ENCODE measurements at places on chromosomes 7 and 10.

DNA sequence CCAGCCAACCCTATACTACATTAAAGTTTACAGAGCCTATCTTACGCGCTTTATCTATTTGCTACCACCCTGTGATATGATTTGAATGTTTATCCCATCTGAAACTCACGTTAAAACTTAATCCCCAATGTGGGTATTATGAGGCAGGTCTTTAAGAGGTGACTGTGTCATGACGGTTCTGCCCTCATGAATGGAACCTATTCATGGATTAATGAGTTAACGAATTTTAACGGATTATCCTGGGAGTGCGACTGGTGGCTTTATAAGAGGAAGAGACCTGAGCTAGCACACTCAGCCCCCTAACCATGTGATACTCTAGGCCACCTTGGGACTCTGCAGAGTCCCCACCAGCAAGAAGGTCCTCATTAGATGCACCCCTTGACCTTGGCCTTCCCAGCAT lies 37.8 kb downstream of the SRPK2 start:
- no peak for DNase-seq

GRCh38 chr10:71213761-71214440 lies 1.5 kb downstream of the UNC5B start:
- DNase-seq, result no peak

DNA sequence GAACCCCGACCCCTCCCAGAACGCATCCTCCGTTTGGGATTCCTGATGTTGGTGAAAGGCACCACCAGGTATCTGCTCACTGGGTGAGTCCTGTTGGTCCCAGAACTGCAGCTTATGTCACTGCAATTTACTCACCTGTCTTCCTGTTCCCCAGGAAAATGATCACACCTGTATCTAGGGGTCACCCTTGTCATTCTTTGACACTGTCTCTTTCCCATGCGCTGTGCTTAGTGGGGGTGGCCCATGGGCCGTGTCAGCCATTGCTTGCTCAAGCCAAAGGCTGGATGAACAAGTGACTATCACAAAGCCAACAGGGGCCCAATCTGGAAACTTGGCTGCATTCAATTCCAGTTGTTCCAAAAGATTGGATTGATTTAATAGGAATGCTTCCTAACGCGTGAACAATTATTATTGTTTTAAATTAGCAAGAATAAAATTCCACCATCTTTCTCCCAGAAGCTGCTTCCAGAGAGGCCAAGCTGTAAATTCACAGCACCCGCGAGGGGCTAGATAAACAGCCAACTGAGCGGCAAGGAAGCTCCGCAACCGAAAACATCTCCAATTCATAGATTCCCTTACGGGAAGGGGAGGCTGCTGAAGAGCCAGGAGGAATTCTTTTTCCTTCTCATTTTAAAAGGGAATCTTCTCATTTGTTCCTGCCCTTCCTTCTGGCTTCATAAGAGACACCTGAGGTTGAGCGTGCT lies 134.8 kb upstream of the ZMIZ1 start:
- DNase-seq, result no peak

DNA sequence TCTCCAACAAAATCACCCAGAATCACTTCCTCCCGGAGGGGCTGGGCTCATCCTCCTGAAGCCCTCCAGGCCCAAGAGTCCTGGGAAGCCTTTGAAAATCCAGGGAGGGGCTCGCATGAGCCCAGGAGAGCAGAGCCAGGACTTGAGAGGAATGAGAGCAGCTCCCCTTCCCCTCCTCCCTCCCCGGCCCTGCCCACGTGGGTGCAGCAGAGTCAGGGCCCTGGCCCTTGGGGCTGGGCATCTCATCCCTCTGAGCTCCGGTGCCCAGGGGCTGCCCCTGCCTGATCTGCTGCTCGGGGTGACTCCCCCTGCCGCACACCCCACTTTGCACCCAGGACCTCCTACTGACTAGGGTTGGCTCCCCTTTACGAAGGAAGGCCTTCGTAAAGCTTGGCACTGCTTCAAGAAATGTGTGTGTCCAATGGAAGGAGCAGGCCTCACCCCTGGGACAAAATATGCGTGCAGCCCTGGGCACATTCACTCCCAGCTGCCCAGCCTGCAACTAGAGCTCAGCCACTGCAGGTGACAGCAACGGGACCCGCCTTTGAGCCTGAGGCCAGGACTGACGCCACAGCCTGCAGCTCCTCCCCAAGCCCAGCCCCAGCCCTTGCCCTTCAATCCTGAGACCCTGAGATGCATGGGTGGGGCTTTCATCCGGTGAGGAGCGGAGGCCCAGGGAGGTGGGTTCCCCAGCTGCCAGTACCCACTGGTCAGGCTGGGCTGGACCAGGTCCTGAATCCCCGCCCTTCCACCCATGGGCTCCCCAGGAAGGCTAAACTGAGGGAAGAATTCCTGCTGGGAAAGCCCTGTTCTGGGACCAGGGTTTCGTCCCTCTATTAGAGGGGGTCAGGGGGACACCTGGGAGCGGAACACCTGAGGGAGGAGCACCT lies 21.8 kb downstream of the PWWP2B start:
- DNase-seq, result no peak

DNA sequence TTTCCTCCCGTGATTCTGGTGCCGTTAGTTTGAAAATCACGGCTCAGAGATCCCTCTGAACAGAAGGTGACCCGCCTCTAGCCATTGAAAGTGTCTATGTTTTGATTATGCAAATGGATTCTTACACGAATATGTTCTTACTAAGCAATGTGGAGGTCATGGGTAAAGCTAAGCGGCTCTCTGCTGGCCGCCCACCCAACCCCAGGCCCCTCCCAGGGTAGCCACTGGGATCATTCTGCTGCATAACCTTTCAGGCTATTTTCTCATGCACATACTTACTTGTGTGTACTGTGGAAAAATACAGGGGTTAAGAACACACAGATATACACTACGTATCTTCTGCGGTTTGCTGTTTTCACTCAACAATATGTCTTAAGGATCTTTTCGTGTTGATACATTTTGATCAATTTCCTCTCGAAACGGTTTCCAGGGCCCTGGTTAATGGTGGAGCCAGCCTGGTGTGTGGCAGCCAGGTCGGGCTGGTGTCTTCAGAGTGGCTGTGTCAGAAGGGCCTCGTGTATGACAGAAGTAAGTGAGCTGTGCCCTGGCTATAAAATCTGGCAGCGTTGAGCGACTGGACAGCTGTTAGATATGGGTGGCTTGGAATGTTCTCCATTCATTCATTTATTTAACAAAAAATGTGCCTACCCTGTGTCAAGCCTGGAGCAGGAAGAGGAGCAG lies 29.9 kb downstream of the ZNF783 start:
- DNase-seq, result no peak

GRCh38 chr10:76554033-76554408 lies 1083.6 kb downstream of the KCNMA1 start:
- no peak for DNase-seq

GRCh38 chr7:74063223-74063641 lies 20.4 kb upstream of the LIMK1 start:
- DNase-seq, result no peak

- DNase-seq, result no peak
Measured at GRCh38 chr7:100840470-100841100, 11.9 kb upstream of the SLC12A9 start.

- DNase-seq, result peak; percentile 22
Measured at GRCh38 chr7:1355568-1356340, 103.5 kb downstream of the MICALL2 start.

- no peak for DNase-seq
Measured at GRCh38 chr7:8601121-8601520, 167.7 kb downstream of the NXPH1 start.

DNA sequence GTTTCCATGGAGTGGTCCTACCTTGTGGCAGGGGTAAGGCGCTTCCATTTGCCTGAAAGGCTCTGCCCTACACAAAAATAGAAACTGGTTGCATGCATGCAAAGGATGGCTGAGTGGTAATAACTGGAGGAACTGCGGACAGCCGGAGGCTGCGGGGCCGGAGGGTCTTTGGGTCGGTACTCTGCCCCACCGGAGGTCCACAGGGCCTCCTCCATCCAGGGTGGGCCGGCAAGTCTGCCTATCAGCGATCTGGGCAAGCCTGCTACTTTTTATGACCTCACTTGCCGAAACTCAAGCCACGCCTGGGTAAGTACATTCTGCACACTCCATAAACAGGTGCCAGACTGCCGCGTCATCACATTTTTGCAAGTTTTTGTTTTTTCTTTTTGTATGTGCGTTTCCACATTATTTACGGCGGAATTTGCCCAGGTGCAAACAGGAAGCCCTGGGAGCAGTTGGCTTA lies 30.0 kb downstream of the TACC2 start:
- DNase-seq, result no peak

- no peak for DNase-seq
Measured at GRCh38 chr10:21261842-21262294, 263.6 kb downstream of the SKIDA1 start.

DNA sequence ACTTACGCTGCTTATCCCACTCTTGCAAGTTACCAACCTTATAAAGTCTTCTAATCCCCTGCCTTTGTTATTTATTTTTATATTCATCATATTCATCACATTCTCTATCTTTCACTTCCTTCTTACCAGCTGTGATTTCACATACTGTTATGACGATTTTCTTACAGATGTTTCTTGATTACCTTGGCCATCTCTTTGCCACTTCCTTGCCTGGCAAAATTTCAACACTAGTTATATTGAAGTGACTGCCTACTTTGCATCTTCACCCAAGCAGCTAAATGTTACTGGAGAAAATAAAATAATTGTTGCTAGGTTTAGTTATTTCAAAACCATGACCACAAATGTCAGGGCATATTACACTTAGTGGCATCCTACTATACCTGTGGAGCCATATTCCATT lies 8.8 kb upstream of the STEAP4 start:
- DNase-seq, result no peak

- DNase-seq, result no peak
Measured at GRCh38 chr7:140390034-140390433, 8.3 kb downstream of the SLC37A3 start.

GRCh38 chr10:14247377-14248116 lies 83.2 kb downstream of the FRMD4A start:
- DNase-seq, result no peak

DNA sequence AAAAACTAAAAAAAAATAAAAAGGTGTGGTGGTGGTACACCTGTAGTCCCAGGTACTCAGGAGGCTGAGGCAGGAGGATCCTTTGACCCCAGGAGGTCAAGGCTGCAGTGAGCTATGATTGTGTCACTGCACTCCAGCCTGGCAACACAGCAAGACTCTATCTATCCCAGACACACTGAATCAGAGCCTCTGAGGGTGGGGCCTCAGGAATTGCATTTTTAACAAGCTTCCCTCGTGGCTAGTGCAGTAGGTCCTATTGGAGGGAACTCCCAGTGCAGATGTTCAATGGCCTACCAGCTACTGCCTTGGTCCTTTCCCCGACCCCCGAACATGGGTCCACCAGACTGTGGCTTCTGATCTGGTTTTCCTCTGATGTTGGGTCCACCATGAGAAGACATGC lies 14.9 kb downstream of the STRA8 start:
- DNase-seq, result no peak

DNA sequence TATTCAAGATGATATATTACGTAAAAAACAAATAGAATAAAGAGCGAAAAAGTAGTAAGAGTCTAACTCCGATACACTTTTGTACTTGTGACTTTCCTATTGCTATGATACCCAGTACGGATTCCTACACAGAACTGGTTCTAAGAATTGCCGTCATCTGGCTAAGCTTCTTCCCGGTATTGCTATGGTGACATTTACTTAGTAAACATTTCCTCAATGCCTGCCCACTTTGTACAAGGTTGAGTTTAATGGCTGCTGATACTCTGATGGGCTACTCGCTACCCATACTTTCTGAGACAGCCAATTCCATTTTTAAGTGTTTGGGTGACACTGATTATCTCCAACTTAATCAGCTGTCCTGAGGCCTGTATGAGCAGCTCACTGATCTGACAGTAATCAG lies 55.6 kb downstream of the OSBPL3 start:
- DNase-seq, result no peak

GRCh38 chr10:24206334-24206733 lies 2.6 kb upstream of the KIAA1217 start:
- DNase-seq, result no peak

DNA sequence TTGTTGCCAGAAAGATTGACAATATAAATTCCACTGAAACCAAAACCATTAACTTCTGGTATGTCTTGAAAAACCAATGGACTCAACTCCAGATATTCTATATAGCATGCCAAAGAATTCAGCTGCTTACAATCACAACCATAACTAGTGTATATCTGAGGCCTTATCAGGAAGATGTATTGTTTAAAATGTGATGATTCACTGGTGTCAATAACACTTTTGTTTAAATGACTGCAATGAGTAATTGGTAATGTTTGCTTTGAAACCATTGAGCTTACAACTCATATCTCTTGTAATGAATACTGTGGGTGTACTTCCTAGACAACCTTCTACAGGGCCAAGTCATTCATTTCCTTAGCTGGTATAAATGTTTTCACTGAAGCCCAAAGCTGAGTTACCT lies 727.9 kb upstream of the KCND2 start:
- no peak for DNase-seq

- no peak for DNase-seq
Measured at GRCh38 chr10:65891073-65891981, 1034.5 kb upstream of the LRRTM3 start.

DNA sequence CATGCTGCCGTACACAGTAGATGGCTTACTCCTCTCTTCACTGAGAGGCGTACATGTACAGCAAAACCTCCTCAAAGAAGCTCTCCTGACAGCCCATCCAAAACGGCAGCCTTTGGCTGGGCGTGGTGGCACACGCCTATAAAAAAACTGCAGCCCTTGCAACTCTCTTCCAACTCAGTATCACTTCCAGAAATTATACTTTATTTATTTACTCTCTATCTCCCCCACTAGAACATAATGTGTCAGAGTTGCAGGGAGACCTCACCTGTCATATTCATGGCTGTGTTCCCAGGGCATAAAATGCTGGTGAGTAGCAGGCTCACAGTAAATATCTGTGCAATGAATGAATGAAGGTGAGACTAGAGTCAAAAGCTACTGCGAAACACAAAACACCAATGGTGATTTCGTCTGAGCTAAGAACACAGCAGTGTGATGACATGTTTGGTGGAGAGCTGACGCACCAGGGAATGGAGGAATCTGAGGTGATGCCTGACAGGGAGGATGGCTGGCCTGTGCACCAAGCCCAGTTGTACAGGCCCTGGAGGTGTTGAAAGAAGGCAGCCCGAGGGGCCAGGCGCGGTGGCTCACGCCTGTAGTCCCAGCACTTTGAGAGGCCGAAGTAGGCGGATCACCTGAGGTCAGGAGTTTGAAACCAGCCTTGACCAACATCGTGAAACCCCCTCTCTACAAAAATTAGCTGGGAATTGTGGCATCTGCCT lies 55.3 kb downstream of the COBL start:
- DNase-seq, result no peak

DNA sequence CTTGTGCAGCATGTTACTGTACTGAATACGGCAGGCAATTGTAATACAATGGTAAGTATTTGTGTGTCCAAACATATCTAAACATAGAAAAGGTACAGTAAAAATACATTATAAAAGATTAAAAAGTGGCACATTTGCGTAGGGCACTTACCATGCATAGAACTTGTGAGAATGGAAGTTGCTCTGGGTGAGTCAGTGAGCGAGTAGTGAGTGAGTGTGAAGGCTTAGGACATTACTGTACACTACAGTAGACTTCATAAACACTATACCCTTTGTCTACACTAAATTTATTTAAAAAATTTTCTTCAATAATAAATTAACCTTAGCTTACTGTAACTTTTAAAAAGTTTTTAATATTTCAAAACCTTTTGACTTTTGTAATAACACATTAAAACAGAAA lies 37.5 kb downstream of the BPGM start:
- DNase-seq, result no peak
